Foreskin keratinocyte (primary cell): ENCODE measurements at places on chromosomes 3 and 15. TPM values are rescaled to one million over a fixed set of nuclear protein-coding genes. Genes with fewer than 3 reads are reported as not detected.
A peak's percentile ranks its signal among the peaks of the same experiment; 100 is the strongest.

GRCh38 chr3:38001456-38002081, 11.0 kb downstream of the VILL start:
- no peak for DNase-seq

GRCh38 chr3:141915016-141915415, 38.6 kb downstream of the ATP1B3 start:
- no peak for DNase-seq

- DNase-seq = peak; percentile 36
Measured at GRCh38 chr3:46460051-46460450, 4.7 kb downstream of the LTF start.

DNA sequence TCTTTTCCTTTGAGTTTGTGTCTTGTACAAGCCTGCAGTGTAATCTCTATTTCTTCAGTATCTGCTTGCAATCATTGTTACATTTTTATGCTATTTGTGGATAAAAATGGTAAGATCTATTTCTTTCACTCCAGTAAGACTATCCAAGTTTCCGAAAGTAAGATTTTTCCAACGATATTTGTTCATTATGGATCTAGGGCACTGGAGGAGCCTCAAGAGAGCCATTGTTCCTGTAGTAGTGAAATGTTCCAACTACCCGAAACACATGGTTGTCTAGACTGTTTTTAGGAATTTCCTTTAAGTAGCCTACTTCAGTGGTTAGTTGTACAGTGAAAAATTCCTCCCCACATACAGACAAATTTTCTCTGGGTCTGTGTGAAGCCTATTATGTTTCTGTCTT, 597.4 kb downstream of the RSL24D1 start:
- DNase-seq = no peak

- peak; percentile 90 for DNase-seq
Measured at GRCh38 chr3:5021116-5022092, 42.2 kb downstream of the BHLHE40 start.

- DNase-seq = no peak
Measured at GRCh38 chr15:50840520-50840919, 68.0 kb upstream of the AP4E1 start.

DNA sequence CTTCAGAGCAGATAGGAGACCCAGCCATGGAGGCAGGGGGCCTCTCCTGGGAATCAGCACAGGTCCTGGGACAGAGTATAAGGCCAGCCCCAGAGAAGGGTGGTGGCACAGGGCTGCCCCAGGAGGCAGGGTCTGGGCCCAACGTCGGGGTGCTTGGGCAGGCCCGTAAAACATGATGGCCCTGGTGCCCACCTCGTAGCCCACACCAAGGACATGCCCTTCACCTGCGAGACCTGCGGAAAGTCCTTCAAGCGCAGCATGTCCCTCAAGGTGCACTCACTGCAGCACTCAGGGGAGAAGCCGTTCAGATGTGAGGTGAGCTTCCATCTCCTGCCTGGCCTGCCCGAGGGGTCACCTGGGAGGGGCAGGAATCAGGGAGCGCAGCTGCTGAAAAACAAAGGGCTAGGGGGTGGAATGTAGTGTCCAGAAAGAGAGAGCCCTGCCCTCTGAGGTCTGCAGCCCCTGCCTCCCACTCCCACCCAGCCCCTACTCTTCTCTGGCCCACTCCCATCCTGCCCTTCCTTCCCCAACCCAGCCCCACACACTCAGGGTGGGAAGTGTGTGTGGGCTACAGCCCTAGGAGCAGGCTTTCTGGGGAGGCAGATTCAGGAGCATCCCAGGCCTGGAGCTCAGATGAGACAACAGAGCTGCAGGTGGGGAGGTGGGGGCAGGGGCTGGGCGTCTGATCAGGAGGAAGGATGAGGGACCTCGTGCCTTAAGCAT, 9.5 kb downstream of the ZBTB47 start:
- DNase-seq = no peak

DNA sequence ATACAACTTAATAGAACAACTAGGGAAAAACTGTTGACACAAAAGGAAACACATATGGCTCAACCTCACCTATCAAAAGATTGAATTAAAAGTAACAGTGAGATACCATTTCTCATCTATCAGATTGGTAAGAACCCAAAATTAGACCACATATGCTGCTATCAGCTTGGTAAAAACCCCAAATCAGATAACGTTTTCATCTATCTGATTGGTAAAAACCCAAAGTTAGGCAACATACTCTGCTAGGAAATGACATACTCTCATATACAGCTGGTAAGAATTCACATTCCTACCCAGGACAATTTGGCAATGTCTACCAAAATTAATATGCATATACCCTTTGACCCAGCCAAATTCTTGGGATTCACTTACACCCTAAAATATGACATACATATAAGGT, 26.3 kb downstream of the NRG4 start:
- DNase-seq = no peak

- no peak for DNase-seq
Measured at GRCh38 chr3:78764634-78765033, 1003.2 kb downstream of the ROBO1 start.

- DNase-seq = no peak
Measured at GRCh38 chr15:66964111-66964738, 101.2 kb upstream of the SMAD3 start.

DNA sequence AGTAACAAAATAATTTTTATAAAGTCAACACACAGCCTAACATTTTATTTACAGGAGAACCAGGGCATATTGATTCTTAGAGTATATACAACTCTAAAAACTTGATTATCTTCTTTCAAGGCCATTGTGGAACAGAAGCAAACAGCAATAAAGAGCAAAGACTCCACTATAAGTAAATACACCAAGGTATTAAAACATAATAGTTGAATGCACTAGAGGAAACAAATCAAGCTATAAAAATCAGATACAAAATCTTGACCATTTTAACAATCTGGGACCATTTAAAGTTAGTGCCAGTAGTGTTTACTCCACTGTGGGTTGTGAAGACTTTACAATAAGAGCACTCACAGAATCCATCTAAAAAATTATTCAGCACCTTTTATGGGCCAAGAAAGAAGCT, 323.6 kb downstream of the AGBL1 start:
- no peak for DNase-seq

GRCh38 chr15:70670680-70671079, 92.7 kb downstream of the UACA start:
- no peak for DNase-seq

GRCh38 chr3:107846279-107846852, 244.5 kb downstream of the CD47 start:
- DNase-seq = peak; percentile 43

- DNase-seq = no peak
Measured at GRCh38 chr3:12973827-12974226, 99.4 kb downstream of the IQSEC1 start.

DNA sequence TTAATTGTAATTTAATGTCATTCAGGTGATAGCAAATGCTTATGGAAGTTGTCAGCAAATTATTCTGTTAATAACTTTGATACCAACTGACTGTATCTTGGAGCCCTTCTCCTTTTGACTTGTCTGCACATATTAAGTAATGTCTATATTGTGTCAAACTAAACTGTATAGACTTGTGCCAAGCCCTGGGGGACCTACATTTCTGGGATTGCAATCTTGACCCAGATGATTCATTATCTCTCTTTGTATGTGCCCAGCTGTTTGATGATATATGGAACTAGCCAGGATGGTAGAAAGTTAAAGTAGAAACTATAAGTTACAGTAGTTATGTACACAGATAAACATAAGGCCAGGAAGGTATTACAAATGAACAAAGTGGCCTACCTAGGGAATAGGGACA, 402.8 kb upstream of the RARB start:
- DNase-seq = peak; percentile 46

ARNT2 gene
- total RNA-seq = 0.24 and 0.25 TPM in 2 replicates

GOLGA8S gene
- 0.04 TPM in 1 of 2 replicates, not detected in the other for total RNA-seq

SLC41A3 gene
- 28.8 and 29.4 TPM in 2 replicates for total RNA-seq

FSTL1 gene
- 86.4 and 89.3 TPM in 2 replicates for total RNA-seq

PLS1 gene
- 15.8 and 20.6 TPM in 2 replicates for total RNA-seq

LSAMP gene
- 0.04 TPM in 1 of 2 replicates, not detected in the other for total RNA-seq

CD200 gene
- 0.11 and 0.14 TPM in 2 replicates for total RNA-seq

ATP6V1A gene
- total RNA-seq = 32.5 and 35.0 TPM in 2 replicates

BNC1 gene
- total RNA-seq = 140 and 167 TPM in 2 replicates

ZBED2 gene
- 108 and 112 TPM in 2 replicates for total RNA-seq

CHL1 gene
- total RNA-seq = not detected in 2 replicates

MAGEL2 gene
- not detected in 2 replicates for total RNA-seq
